ENCODE measurements at places on chromosomes 12 and 14.

- no peak for DNase-seq
These were observed 258.3 kb upstream of the NAV3 start for GRCh38 chr12:77572371-77572770.

DNA sequence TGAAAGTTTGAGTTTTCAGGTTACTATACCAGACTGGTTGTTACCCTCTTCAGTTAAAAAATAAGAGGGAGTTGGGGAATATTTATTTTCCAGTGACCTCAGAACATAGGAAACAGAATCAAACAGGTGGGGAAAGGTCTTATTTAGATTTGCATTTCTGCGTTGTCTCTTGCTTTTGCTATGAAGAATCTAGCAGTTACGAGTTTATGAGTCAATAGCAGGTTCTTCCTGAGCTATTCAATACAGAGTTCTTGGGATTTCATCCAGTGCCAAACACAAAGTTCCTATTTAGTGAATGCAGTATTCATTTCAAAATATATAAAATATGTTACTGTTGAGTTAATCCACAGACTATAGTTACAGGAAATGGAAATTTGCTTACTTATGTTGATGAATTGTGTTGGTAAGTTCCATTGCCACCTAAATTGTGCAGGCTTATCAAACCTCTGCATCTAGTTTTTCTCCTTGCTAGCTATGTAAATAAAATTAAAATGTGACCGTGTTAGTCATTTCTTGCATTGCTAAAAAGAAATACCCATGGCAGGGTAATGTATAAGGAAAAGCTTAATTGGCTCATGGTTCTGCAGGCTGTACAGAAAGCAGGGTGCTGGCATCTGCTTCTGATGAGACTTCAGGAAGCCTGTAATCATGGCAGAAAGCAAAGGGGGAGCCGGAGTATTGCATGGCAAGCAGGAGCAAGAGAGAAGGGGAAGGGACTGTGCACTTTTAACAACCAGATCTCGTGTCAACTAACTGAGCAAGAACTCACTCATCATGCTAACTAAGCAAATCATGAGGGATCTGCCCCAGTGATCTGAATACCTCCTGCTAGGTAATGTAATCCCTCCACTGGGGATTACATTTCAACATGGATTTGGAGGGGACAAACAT, 110.2 kb downstream of the KTN1 start:
- no peak for DNase-seq

- no peak for DNase-seq
These were observed 70.8 kb downstream of the POLR3B start for GRCh38 chr12:106428384-106428783.

DNA sequence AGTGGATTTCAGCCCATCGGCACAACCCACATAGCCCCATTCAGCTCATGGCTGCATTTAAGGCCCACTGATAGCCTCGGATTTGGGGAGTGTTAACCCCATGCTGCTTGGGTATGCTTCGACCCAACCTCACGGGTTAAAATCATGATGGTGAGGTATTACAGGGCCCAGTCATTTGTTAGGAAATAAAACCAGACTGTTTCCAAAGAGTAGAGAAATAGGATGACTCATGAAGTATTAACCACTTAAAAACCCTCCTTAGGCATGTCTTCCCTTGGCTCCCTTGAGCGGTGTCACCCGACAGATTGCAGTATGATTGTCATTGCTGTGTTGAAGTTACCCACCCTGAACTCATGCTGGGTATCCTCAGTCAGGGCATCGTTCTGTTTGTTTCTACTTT, 289.1 kb downstream of the CACNA1C start:
- no peak for DNase-seq

DNA sequence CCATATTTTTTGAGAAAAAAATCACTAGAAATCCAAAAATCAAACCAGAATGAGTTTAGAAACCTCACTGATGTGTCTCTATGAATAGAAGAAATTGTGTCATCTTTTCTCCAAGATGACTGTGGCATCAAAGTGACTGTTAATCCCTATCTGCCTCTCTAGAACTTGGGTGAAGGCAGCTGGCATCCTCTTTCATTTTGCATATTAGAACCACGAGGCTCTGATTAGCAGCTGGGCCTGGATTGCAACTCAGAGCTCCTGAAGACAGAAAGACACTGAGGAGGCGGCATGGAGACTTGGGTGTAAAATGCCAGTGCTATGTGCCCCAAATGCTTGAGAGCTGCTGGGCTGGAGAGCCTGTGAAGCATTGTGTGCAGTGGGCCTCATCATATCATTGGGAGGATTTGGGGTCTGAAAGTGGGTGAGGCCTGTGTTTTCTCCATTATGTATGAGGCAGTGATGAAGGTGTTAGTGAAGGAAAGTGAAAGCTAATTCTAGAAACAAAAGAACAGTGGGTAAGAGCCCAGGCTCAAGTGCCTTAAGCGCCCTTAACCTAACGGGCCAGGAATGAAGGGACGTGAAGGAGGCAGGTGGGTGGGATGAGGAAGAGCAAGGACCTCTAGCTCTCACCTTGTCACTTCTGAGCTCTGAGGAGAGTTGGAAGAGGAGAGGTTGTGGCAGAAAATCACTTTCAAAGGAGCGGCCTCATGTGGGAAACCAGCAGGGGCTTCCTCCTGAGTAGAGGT, 26.2 kb downstream of the NKX2-8 start:
- no peak for DNase-seq

GRCh38 chr14:50045039-50045711, 71.2 kb downstream of the VCPKMT start:
- DNase-seq: peak; percentile 76

DNA sequence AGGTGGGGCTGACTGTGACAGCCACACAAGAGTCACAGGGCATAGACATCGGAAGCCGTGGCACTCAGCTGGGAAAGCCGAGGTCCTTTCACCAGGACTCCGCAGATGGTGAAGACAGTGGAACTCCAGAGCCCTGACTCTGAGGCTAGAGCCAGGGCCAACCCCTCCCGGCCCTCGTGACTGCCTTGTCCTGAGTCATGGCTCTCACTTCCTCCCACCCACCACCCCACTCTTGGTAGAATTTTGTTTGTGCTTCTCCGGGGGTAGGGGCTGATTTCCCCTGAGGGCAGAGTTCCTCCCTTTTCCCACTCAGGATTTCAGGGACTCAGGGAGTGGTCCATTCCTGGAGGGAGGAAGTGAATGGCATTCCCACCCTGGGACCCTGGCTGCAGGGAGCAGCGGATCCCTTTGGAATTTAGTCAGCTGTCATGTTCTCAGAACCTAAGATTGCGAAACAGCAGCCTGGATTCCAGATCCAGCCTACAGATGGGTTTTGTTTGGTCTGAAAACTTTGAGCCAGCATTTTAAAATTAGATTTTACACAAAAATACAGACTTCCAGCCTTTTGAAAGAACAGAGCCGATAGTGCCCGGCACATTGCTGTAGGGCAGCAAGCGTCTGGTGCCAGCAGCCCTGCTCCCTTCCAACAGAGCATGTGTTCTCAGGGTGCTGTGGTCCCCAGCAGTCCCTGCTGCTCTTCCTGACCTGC, 50.7 kb downstream of the TPCN1 start:
- peak; percentile 28 for DNase-seq

DNA sequence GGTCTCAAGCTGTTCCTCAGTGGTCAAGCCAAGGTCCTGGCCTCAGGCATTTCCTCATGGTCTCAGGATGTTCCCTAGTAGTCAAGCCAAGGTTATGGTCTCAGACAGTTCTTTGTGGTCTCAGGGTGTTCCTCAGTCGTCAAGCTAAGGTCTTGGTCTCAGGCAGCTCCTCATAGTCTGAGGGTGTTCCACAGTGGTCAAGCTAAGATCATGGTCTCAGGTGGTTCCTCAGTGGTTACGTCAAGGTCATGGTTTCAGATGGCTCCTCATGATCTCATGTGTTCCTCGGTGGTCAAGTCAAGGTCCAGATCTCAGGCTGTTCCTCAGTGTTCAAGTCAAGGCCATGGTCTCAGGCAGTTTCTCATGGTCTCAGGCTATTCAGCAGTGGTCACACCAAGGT, 540.1 kb downstream of the VRK1 start:
- DNase-seq: no peak

DNA sequence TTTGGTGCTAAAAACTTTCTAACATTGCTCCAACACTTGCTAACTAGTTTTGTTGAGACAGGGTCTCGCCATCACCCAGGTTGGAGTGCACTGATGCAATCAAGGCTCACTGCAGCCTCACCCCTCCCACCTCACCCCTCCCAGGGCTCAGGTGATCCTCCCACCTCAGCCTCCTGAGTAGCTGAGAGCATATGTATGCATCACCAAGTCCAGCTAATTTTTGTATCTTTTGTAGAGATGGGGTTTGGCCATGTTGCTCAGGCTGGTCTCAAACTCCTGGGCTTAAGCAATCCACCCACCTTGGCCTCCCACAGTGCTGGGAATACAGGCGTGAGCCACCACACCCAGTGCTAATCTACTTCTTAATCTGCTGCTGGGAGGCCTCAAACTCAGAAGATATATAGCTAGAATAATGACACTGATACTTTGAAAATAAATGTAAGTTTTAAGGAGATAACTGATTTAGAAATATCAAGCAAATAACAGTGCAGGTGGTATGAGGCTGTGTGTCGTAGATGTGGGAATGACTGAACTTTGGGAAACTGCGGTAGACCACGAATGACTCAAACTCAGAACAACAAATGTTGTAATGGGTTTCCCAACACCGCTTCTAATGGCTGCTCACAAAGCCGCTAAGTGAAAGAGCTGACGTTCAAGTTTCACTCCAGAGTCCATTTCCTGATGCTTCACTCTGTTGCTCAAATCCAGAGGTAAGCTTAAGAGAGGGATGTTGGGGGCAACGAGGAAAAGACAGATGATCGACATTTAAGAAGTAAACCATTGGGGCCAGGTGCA, 10.0 kb downstream of the TMCC3 start:
- peak; percentile 65 for DNase-seq

- no peak for DNase-seq
These were observed 39.0 kb upstream of the CORO1C start for GRCh38 chr12:108770269-108770829.

GRCh38 chr12:42086031-42086430, 58.6 kb downstream of the GXYLT1 start:
- no peak for DNase-seq
